NCI-H1092 (cell line): ENCODE measurements at places on chromosomes 1 and 21.

DNA sequence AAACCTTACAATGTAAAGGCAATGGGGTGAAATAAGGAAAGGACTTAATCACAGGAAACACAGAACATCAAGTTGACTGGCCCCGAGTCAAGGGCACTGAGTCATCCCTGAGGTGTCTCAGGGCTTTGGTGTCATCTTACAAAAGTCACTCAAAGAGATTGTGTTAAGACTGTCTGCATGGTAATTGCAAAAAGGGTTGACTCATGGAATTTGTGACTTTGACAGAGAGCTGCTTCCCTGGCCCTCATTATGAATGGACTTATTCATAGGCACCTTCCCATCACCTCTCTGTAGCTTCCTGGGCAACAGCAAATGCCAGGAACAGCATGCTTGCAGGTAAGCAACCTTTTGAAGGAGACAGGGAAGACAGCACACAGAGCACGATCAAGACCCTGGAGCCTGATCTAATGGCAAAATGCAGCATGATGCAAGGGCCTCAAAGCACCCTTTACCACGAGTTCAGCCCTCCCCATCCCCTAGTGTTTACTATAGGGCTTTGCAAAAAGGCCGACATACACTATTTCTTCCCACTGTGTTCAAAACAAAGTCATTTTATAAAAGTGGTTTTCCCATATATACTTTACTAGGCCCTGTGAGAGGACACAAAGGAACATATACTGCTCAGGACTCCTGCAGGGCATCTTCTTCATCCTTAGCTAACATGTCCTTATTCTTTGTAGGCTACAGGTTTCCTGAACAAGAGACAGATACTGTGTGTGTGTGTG is 17.1 kb downstream of the ZP4 start:
- DNase-seq = no peak

- no peak for DNase-seq
Measured at GRCh38 chr1:156511644-156512043, 11.1 kb upstream of the MEF2D start.

- no peak for DNase-seq
Measured at GRCh38 chr1:41192456-41193178, 49.5 kb downstream of the SCMH1 start.

DNA sequence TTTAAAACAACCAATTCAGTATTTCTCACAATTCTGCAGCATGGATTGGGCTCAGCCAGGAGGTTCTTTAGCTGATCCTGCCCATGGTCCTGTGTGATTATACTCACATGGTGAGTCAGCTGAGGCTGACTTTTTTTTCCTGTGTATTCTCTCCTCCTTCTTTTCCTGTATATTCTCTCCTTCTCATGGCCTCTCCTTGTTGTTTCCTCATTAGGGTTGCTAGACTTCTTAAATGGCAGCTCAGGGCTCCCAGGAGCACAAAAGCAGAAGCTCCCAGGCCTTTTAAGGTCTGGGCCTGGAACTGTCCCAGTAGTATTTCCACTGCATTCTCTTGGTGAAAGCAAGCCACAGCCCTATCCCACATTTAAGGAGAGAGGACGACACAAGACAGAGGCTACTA is 26.8 kb downstream of the VANGL1 start:
- no peak for DNase-seq

- DNase-seq = no peak
Measured at GRCh38 chr1:9630331-9631111, 21.0 kb upstream of the PIK3CD start.

DNA sequence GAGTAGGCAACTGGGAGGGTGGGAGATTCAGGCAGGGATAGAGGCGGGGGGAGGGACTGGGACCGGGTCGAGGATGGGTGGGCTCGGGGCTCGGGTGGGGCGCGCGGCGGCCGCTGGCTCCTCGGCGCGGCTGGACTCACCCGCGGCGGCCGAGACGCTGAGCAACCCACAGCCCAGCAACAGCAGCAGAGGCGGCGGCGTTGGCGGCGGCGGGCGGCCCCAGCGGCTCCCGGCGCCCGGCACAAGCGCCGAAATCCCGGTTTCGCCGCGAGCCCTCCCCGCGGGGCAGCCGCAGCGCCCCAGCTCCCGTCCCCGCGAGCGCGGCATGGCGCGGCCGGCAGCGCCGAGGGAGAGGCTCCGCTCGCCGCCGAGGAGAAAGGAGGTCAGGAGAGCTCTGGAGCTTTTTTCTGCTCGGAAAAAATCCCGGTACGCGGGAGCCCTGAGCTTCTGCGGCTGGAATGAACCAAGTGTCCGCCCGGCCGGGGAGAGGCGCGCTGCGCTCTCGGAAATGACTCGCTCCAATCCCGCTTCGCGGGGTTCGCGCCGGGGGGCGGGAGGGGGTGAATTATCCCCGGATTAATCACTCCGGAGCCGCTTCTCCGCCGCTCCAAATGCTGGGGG is at the start of gene CSMD2:
Gene CSMD2 (minus strand): TSS at position 460 of the 621 bp plus-strand sequence. CDS start 133 bp downstream, at position 327.
- peak; percentile 81 for DNase-seq

- DNase-seq = no peak
Measured at GRCh38 chr1:166354406-166354805, 187.6 kb upstream of the FAM78B start.

- DNase-seq = no peak
Measured at GRCh38 chr1:4515727-4516289, 138.6 kb upstream of the AJAP1 start.

GRCh38 chr1:175319112-175319911 is 126.7 kb upstream of the KIAA0040 start:
- DNase-seq = peak; percentile 65

GRCh38 chr1:156638189-156638985 is 3.5 kb upstream of the BCAN start:
- no peak for DNase-seq

DNA sequence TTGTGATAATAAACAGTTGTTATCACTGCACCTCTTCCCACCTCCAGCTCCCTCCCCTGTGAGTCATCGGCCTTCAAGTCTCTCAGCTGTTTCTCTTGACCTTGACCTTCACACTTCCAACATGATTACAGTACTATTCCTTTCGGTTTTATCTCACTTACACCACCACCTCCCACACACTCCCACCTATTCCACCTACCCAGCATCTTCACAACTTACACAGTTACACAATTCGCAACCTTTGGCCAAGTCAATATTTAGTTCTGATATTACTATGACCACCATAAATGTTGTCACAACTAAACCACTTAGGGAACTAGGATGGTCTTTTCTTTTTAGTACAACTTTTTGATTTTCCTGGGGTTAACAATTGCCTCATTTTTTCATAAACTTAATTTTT is 60.2 kb downstream of the RIPK4 start:
- DNase-seq = no peak

GRCh38 chr1:51313268-51313852 is 17.0 kb downstream of the TTC39A start:
- no peak for DNase-seq

- no peak for DNase-seq
Measured at GRCh38 chr1:61742620-61743430, 545 bp downstream of the PATJ start.

DNA sequence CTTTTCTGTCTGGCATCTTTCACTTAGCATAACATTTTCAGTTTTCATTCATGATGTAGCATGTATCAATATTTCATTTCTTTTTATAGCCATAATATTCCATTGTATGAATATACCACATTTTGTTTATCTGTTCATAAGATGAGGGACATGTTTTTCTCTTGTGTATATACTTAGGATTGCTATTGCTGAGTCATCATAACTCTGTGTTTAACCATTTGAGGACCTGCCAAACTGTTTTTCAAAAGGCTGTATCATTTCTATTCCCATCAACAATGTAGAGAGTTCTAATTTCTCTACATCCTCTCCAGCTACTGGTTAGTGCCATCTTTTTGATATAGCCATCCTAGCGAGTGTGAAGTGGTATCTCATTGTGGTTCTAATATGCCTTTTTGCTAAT is 26.2 kb downstream of the MPZL1 start:
- no peak for DNase-seq

DNA sequence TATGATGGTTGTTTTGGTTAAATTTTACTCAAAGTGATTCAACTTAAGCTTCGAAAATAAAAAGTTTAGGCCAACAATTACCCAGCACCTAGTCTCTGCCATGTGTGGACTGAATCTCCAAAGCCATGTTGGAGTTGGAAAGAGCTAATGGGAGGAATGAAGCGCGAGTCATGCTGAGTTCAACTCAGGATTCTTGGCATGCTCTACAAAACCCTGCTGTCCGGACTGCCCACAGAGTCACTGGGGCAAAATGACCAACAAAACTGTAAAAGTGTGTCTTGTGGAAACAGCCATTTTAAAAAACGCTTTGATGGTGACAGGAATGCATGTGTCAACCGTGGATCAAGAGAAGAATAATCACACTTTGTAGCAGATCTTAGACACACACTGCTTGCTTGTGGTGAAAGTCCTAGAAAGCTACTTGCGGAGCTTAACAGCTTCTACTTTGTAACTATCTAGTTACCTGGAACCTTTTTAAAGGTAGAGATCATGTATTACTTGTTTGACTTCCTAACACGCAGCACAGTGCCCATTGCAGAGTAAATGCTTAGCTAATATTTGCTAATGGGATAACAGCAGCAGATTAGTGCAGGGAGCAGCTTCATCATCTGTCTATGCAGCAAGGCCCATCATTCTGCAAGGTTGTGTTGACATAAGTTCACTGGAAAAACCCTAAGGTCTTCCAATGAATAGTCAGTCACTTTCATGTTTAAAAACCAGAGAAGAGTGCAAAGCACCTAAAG is 7.0 kb upstream of the GBP6 start:
- no peak for DNase-seq

DNA sequence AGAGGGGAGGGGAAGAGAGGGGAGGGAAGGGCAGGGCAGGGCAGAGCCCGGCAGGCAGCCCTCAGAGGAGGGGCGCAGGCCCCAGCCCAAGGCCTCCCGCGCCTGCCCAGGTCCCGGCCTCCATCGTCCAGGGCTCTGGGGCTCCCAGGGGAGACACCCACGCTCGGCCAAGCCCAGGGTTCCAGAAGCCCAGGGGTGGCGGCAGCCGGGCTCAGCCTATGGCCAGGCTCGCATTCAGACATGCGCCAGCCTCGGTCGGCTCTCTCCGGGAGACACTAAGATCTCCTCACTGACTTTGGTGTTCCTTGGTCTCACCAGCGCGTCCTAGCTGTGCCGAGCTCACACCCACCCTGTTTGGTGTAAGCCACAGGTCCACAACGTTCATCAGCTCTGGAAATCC is 7.1 kb upstream of the ANKRD65 start:
- DNase-seq = no peak

DNA sequence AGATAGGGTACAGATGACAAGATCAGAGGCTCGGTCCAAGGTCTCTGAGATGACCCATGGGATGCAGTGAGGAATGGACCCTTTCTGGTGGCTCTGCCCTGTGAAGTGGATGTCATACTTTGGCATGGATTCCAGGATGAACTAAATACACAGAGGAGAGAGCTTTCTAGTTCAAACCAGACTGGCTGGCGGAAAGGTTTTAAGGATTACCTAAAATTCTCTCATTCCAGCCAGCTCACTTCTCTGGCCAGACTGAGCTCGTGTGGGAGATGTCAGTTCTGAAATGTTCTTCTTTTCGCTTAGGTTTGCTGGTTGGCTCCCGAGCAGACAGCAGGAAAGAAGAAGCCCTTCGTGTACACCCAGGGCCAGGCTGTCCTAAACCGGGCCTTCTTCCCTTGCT is 6.2 kb downstream of the RNPEP start:
- DNase-seq = no peak

DNA sequence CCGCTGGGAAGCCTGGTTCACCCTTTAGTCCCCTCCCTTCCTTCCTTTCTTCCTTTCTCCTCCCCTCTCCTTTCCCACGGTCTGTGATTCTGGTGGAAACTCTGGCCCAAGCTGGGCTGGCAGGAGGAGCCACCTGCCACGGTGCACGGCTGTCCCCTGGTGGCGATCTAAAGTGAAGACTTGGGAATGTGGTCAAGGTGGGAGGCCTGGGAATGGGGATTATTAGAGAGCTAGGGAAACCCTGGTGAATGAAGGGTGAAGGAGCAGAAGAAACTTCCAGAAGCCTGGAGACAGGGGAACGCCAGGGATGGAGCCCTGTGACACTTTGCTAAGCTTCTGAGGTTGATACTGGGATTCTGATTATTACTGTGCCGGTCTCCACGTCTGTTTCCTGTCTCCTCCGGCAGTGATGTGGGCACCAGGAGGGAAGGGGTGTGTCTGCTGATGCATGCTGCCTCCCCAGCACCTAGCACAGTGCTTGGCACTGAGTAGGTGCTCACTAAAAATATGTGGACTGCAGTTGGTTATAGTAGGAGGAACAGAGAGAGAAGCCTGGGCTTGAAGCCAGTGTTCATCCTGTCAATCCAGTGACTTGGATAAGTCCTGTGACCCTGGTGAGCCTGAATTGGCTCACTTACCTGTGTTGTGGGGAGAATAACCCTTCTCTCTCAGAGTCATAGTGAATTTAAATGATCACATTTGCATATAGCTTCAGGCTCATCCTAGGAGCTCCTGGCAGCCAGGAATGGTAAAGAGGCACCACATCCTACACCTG is 71.2 kb upstream of the NBPF3 start:
- DNase-seq = peak; percentile 74

DNA sequence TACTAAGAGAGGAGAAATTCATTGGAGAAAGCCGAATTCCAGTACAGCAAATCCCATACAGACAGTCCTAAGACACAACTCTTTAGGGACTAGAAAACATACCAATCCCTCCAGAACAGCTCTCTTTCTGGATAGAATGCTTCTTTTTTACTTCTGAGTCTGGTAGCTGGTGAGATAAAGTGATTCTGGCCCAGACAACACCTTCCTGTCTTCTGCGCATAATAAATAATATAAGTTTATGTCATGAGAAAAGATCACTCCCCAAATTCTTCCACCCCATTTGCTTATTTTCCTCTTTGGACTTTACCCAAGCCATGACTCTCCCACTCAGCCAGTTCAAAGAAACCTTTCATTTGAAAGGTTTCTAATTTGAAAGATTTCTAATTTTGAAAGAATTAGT is 98.4 kb downstream of the EDEM3 start:
- DNase-seq = no peak

DNA sequence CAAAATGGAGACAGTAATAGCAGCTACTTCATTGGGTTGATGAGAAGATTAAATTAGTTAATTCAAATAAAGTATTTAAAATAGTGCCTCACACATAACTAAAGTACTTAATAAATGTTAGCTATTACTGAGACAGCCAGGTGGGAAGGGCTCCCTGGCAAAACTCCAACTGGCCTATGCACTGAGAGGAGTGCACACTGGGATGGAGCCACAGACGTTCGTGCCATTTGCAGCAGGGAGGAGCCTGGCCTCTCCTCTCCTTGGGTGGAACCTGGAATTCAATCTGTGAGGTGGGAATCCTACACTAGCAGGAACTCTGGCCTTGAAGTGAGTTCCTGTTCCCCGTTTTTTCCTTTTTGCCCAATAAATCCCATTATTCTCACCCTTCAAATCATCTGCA is 28.1 kb downstream of the SLC5A9 start:
- DNase-seq = no peak
